CD4-positive, alpha-beta T cell treated with Interleukin-6 at 100 ng/mL for 8 hours (primary cell): ENCODE measurements at places on chromosomes 2 and 18.
A peak's percentile ranks its signal among the peaks of the same experiment; 100 is the strongest.

GRCh38 chr2:203718087-203718486 is 11.6 kb downstream of the CD28 start:
- peak; percentile 73 for DNase-seq

DNA sequence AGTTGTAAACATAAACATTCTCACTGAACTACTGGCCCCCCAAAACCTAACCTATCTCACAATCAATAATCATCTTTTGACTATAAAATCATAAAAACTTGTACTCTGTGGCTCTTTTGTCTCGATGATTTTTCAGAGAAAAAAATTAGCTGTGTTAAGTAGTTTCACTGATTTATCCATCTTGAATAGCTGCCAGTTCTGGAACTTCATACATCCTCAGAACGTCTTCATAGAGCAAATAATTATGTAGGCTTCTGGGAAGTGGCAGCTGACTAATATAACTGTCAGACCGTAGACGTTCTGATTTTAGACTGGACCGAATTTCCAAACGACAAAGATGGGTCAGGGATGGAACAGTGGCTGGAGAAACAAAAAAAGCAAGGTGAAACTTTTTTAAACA is 97.3 kb upstream of the CHAC2 start:
- DNase-seq, result no peak

DNA sequence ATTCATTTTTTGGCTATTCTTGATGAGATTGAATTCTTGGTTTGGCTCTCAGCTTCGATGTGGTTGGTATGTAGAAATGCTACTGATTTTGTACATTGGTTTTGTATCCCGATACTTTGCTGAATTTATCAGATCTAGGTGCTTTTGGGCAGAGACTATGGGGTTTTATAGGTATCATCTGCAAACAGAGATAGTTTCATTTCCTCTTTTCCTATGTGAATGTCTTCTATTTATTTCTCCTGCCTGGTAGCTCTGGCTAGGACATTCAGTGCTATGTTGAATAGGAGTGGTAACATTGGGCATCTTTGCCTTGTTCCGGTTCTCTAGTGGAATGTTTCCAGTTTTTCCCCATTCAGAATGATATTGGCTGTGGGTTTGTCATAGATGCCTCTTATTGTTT is 5.5 kb upstream of the TACR1 start:
- no peak for DNase-seq

DNA sequence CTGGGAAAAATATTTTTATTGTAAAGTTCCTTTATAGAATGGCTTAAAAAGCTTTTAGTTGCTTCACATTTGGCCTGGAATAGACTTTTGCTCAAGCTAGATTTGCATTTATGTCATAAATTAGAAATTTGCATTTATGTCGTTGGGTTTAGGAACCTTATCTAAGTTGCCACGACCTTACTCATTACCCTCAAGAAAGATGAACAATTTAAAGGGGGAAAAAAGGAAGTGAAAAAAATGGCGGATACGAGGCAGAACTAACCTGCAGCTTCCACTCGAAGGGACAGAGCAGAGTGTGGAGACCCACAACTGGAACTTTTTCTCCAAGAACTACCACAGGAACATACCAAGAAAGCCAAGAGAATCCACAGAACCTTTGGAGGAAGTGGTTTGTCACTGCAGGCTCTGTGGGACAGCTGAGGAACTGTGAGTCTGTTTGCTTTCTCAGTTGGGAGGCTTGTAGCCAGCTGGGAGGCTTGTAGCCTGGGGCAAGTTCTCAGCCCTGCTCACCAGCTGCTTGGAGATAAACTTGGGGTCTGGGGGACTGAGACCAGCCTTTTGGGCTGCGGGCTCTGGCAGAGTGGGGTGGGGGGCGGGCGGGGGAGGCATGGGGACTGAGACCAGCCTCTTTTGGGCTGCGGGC is 349.9 kb upstream of the MEIS1 start:
- DNase-seq, result no peak

- DNase-seq, result no peak
Measured at GRCh38 chr2:213101692-213102460, 49.5 kb downstream of the IKZF2 start.

GRCh38 chr18:60500960-60501359 is 128.4 kb upstream of the MC4R start:
- no peak for DNase-seq

DNA sequence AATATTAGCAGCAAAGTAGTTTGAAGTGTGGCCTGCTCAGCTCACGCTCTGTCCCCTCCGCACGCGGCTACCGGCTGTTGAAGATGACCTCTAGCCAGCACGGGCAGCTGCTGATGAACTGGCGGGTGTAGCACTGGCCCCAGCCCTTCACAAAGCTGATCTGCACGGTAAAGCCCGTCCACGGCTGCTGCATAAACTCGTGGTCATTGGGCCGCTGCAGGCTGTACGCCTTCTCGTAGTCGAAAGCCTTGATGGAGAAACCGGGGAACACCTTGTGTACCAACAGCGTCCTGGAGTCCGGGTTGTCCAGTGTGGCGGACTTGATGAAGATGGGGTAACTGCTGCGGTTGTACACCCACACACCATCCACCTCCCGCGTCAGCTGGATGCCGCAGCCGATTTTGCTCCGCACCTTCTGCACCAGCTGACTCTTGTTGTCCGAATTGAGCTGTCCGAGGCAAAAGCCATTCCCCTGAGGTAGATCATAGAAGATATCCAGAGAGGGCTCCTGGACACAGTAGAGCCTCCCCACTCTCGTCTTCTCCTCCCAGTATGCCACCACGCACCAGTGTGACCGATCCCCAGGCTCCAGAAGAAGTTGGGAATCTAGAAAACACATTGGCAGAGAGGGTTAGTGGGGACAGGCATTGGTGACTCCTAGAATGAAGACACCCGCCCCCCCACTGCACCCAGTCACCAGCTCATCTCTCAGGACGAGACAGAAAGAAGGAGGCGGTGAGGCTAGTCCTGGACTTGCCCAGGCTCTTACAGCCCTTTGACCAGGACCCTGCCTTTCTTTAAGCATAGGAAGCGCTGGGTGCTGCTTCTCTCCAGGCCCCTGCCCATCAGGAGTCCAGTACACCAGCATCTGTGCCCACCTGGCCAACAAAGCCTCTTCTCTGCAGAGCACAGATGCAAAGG is 29.2 kb downstream of the SMAD7 start:
- no peak for DNase-seq

DNA sequence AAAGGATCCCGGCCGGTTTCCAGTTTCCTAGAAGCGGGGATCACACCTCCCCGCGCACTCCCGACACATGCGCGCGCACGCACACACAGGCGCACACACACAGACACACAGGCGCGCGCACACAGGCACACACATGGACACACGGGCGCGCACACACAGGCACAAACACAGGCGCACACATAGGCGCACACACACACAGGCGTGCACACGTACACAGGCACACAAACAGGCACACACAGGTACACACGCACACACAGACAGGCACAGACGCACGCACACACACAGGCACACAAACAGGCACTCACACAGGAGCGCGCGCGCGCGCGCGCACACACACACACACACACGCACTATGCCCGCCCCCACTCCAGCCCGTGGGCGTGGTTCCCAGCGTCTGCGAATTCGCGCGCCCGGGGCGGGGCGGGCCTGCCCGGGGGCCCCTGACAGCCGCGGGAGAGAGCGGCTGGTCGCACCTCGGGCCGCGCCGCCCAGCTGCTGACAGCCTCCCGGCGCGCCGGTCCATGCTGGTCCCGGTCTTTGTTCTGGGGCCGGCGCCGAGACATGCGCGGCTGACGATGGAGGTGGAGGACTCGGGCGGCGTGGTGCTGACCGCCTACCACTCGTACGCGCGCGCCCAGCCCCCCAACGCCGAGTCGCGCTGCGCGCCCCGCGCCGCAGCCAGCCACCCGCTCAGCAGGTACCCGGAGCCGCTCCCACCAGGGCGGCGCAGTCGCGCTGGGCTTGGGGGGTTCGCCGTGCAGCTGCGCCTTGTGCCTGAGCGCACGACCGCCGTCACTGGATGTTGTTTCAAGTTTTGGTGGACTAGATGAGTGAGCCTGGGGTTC is at the start of gene ARHGAP28:
Gene ARHGAP28 (plus strand): TSS at position 470 of the 845 bp plus-strand sequence. CDS start 106 bp downstream, at position 576.
- DNase-seq, result no peak

DNA sequence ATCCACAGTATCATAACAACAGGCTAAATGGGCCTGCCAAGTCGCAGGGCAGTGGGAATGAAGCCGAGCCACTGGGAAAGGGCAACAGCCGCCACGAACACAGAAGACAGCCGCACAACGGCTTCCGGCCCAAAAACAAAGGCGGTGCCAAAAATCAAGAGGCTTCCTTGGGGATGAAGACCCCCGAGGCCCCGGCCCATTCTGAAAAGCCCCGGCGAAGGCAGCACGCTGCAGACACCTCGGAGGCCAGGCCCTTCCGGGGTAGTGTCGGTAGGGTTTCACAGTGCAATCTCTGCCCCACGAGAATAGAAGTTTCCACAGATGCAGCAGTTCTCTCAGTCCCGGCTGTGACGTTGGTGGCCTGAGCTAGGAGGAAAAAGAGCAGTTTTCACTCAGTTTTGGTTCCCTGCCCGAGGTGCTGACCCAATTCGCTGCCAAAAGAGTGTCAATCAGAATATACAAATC is 32.2 kb downstream of the KCTD18 start:
- no peak for DNase-seq

DNA sequence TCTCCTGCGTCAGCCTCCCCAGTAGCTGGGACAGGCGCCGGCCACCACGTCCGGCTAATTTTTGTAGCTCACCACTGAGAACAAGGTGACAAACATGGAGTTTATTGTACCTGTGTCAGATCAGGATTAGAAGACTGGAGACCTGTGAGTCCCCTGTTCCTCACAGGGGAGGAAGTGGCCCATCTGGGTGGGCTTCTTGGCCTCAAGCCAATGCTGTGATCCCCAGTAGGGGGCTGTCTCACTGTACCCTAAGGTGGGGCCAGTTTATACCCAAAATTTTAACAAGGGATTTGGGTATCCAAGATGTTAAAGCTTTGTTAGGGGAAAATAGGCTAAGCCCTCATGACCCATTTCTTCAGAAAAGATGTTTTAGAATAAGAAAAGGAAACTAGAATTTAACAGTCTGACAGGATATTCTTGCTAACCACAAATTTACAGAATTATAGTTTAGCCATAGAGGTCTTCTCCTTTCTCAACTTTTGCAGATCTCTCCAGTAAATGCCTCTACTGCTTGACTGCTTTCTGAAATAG is 16.3 kb downstream of the PCBP1 start:
- DNase-seq, result no peak

GRCh38 chr18:3397031-3397750 is 52.8 kb upstream of the TGIF1 start:
- DNase-seq, result no peak
